ENCODE measurements at places on chromosomes 3 and 15. TPM values are rescaled to one million over a fixed set of nuclear protein-coding genes. Genes with fewer than 3 reads are reported as not detected.
A peak's percentile ranks its signal among the peaks of the same experiment; 100 is the strongest.

DNA sequence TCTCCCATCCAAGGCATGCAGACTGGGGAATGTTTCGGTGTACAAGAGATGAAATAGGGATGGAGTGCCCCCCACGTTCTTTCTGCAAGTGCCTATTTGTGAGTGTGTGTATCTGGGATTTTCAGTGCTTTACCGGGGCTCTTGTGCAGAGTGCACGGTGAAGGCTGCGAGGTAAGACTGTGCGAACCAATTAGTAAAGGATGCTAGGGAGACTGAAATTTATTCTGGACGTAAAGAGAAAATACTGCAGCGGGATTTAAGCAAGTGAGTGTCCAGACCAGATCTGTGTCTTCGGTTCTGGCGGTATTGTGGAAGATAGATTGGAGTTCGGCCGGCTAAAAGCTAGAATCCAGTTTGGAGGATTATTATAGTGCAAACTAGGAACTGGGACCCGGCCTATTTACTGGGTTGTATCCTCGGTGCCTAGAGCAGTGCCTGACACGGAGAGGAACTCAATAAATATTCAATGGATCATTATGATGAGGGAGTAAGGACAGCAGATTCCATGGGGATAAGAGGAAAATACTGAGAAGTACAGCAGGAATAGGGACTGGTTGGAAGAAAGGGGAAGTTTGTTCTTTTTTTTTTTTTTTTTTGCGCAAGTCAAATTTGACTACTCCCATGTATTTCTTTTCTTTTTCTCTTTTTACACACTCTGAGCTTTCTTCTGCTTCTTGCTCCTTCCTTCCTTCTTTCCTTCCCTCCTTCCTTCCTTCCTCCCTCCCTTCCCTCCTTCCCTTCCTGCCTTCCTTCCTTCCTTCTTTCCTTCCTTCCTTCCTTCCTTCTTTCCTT is 580 bp upstream of the MAGEF1 start:
- no peak for DNase-seq
- H3K4me1 ChIP-seq, result peaks cover 45% of the 10 kb centered on the region
- peaks cover 16% of the 10 kb centered on the region for H3K36me3 ChIP-seq
- H3K27me3 ChIP-seq, result no peaks in the 10 kb centered on the region
- peak overlapping the region; percentile 91 for H3K4me3 ChIP-seq

DNA sequence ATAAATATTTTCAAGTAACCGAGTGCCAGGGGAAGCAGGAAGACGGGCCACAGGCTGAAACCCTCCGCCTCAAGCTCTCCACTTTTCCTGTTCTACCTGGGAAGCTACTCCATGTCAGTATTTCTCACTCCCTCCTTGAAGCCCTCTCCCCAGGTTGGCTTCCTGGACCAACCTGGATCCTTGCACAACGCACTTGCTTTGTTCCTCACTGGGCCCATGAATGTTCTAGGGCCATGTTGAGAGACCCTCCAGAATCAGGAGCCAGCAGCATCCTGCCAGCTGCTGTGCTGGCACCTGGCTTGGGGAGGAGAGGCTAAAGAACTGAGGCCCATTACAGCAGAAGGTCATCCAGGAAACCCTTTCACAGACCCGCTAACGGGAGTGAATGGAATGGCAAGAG is 79.3 kb upstream of the SNRPA1 start:
- no peak overlapping the region for H3K4me3 ChIP-seq
- H3K36me3 ChIP-seq, result no peaks in the 10 kb centered on the region
- H3K27ac ChIP-seq, result no peak overlapping the region
- peaks cover 11% of the 10 kb centered on the region for H3K27me3 ChIP-seq
- H3K4me1 ChIP-seq, result no peaks in the 10 kb centered on the region

The GOLGA8G gene
- not detected for total RNA-seq

DNA sequence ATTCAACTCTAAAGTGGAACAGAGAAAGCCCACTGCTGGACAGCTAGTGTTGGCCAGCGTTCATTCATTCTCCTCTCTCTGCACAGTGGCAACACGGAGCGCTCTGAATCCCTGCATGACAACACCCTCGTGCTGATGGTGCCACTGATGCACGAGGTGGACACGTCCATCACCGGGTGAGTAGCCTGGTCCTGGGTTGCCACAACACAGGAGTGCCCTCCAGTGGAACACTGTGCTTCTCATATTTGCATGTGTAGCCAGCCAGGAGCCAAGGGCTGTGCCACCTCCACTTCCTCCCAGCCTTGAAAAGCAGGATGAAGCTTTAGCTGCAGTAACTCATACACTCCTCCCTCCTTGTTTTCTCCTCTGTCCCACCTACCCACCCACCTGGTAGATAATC is 120.0 kb upstream of the CTDSPL start:
- H3K27ac ChIP-seq, result no peak overlapping the region
- H3K27me3 ChIP-seq, result peaks cover 50% of the 10 kb centered on the region
- H3K4me1 ChIP-seq, result peaks cover 1% of the 10 kb centered on the region
- peak; percentile 77 for DNase-seq
- no peaks in the 10 kb centered on the region for H3K36me3 ChIP-seq

The CKMT1A gene
- total RNA-seq, result not detected

The ADAMTS7 gene
- 188 TPM for total RNA-seq

- no peak for DNase-seq
- no peaks in the 10 kb centered on the region for H3K36me3 ChIP-seq
- H3K4me1 ChIP-seq, result peaks cover 6% of the 10 kb centered on the region
- H3K4me3 ChIP-seq, result no peak overlapping the region
- peaks cover 19% of the 10 kb centered on the region for H3K27me3 ChIP-seq
Observed at GRCh38 chr15:69060041-69060481, 45.6 kb downstream of the NOX5 start.

The CCRL2 gene
- not detected for total RNA-seq

DNA sequence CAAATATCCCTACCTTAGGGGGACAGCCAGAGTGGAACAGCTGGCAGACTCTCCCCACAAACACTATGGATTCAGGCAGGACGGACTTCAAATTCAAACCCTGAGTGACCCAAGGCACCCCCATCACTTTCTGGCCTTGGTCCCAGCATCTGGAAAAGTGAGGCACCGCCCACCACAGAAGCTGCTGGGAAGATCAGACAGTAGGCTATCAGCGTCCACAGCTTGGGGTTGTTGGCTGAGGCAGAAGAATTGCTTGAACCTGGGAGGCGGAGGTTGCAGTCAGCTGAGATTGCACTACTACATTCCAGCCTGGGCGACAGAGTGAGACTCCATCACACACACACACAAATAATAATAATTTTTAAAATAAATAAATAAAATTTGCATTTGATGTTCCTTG is 8.5 kb downstream of the PFKFB4 start:
- no peak overlapping the region for H3K4me3 ChIP-seq
- peaks cover 2% of the 10 kb centered on the region for H3K36me3 ChIP-seq
- H3K27ac ChIP-seq, result no peak overlapping the region
- DNase-seq, result no peak
- peaks cover 7% of the 10 kb centered on the region for H3K4me1 ChIP-seq

DNA sequence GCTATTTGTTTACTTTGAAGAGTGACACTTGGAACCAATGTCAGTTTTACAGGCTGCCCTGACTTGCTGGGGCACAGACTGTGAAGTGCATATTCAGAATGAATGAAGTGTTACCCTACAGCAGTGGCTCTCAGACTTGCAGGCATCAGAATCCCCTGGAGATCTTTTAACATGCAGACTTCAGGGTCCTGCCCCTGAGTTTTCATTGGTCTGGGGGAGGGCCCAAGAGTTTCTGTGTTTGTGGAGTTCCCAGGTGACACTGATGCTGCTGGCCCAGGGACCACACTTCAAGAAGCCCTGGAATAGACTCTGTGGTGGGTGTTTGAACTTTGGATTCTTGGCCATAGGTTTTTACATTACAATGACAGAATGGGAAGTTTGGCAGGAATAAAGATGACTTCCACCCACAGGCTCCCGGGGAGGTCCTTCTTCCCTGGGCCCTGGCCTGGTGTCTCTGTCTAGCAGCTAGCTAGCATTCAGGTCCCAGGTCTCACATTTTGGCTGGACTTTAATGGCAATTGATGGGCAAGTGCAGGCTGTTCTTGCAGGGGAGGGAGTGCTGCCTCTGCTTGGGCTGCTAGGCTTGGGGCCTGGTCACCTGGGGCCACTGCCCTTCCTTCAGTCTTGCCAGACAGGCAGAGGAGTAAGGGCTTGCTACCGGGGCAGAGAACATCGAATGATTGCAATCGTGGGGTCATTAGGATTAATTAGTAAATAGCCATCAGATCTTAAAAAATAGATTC is 149.0 kb downstream of the APBA2 start:
- H3K27me3 ChIP-seq, result no peaks in the 10 kb centered on the region
- no peak overlapping the region for H3K27ac ChIP-seq
- DNase-seq, result peak; percentile 60
- no peaks in the 10 kb centered on the region for H3K36me3 ChIP-seq
- no peak overlapping the region for H3K4me3 ChIP-seq

- H3K4me1 ChIP-seq, result peaks cover 25% of the 10 kb centered on the region
- DNase-seq, result peak; percentile 66
- H3K27me3 ChIP-seq, result no peaks in the 10 kb centered on the region
- no peak overlapping the region for H3K4me3 ChIP-seq
- H3K27ac ChIP-seq, result no peak overlapping the region
- no peaks in the 10 kb centered on the region for H3K36me3 ChIP-seq
Observed at GRCh38 chr3:32432711-32433530, 41.3 kb downstream of the CMTM7 start.

GRCh38 chr3:71087143-71088018 is 496.1 kb downstream of the FOXP1 start:
- peaks cover 12% of the 10 kb centered on the region for H3K36me3 ChIP-seq
- no peak for DNase-seq
- no peak overlapping the region for H3K4me3 ChIP-seq
- peak overlapping the region; percentile 31 for H3K27ac ChIP-seq
- no peaks in the 10 kb centered on the region for H3K27me3 ChIP-seq
- H3K4me1 ChIP-seq, result peaks cover 43% of the 10 kb centered on the region

The LEKR1 gene
- 1.0 TPM for total RNA-seq

DNA sequence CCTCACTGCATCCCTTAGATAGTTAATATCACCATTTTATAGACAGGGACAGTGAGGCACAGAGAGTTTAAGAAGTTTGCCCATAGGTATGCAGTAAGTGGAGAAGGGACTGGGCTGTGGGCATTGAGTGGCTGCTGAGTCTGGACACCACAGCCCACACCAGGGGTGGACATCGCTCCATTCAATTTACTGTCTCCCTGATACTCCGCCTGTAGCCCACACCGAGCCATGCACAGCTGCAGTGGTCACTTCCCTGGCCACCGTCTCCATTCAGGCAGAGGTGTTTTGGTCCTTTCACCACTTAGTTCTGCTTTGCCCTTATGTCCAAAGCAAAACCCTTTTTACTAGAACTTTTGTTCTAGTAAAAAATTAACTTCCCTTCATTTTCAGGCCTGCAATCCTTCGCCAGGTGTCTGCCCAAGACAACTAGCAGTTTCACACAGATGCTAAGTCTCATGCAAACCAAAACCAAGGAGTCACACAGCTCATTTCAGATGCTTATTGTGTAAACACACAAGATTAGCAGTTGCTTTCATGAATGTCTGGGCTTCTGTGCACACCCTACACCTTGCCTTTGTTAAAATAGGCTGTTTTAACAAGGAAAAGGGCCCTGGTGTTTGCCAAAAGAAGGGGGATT is 30.1 kb downstream of the ZNF35 start:
- H3K27ac ChIP-seq, result no peak overlapping the region
- peaks cover 7% of the 10 kb centered on the region for H3K36me3 ChIP-seq
- H3K27me3 ChIP-seq, result no peaks in the 10 kb centered on the region

The ITIH1 gene
- total RNA-seq, result not detected

The MRPL46 gene
- 17.0 TPM for total RNA-seq

DNA sequence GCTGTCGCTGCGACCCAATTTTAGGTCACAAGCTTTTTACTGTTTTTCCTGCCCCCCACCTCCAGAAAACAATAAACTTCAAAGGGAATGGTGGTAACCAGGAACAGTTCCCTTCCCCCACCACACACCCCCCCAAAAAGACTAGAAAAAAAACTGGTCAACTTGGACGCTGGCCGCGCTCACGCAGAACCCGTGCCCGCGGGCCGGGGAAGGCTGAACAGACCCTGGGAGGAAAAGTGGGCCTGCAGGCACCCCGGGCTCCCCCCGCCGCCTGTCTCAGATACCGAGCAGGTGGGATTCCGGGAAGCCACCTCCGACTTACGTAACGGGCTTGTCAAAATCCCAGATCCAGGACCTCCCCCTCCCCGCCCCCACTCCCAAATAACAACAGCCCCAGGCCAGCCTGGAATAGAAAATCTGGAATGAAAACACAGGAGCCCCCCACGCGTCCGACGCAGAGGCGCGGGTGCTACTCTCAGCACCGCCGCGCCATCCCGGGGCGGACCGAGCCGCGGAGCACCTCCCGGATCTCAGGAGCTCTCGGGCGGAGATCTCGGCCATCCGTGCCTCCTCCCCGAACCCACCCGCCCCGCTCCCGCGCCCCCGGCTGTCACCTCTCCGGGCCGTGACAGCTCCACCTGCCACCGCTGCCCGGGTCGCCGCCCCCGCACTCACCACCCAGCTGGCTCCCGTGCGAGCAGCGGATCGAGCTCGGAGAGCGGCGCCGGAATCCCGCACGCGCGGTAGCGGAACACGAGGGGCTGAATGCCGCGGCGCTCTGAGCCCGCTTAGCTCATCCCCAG is 557 bp downstream of the DENND4A start:
- peak; percentile 86 for DNase-seq
- no peaks in the 10 kb centered on the region for H3K36me3 ChIP-seq
- H3K4me1 ChIP-seq, result peaks cover 37% of the 10 kb centered on the region
- peak overlapping the region; percentile 54 for H3K27ac ChIP-seq

DNA sequence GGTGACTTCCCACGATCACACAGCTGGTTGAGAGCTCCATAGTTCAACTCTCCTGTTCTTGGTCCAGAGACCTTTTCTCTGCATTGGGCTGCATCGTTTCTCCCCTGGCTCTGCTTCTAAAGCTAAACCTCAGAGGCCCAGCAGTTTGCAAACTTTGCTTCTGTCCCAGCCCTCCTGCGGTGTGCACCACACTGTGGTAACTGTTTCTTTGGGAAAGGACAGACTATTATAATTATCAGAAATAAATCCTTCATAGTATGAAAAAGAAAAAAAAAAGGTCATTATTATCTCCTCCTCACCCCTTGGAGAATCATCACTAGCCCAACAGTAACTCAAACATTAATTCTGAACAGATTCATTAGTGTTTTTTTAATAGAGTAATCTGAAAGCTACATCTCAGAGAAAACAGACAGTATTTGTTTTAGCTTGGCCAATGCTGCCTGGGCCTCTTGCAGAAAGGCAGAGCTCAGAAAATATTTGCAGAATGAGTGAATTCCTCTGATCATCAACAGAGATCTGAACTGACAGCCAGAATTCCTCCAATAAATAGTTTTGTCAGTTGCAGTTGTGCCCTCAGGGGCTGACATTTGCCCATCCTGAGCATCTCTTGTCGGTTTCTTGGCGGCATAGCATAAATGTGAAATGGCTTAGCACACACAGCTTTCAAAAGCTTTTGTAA is 52.9 kb downstream of the BFSP2 start:
- no peaks in the 10 kb centered on the region for H3K36me3 ChIP-seq
- peak overlapping the region; percentile 87 for H3K27ac ChIP-seq
- no peaks in the 10 kb centered on the region for H3K27me3 ChIP-seq
- no peak for DNase-seq

The KIF15 gene
- total RNA-seq, result 2.7 TPM

All from osteocyte (in vitro differentiated cells).